ENCODE measurements at places on chromosomes 7 and 10. TPM values are rescaled to one million over a fixed set of nuclear protein-coding genes. Genes with fewer than 3 reads are reported as not detected.

The WEE2 gene
- 0.14 TPM for total RNA-seq

The GRM3 gene
- total RNA-seq: not detected

The AKR1D1 gene
- total RNA-seq: not detected

The SYNPO2L gene
- total RNA-seq: not detected

The TMEM176A gene
- total RNA-seq: not detected
